Activated naive CD8-positive, alpha-beta T cell treated with anti-CD3 and anti-CD28 coated beads, Interleukin-2, amount 50 U/mL, for 16 hours (primary cell): ENCODE measurements at places on chromosomes 6 and 20.

- DNase-seq = no peak
Observed at GRCh38 chr6:113873043-113873667, 16.0 kb downstream of the MARCKS start.

DNA sequence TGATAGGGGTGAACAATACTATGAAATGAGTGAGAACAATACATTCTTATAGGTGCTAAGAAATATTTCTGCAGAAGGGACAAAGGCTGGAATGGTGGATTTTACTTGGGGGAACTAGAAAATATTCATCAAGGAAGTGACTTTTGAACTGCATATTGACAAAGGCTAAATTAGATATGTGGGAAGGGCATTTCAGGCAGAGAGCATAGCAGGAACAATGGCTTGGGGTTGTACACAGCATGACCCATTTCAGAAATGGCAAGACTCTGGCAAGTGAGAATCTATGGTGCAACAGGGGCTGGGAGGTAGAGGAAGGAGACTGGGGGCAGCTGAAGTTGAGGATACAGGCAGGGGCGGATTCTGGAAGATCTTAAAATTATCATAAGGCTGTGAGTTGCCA is 46.7 kb upstream of the KIF16B start:
- no peak for DNase-seq

- DNase-seq = no peak
Observed at GRCh38 chr6:130307752-130308361, 58.0 kb upstream of the TMEM200A start.

DNA sequence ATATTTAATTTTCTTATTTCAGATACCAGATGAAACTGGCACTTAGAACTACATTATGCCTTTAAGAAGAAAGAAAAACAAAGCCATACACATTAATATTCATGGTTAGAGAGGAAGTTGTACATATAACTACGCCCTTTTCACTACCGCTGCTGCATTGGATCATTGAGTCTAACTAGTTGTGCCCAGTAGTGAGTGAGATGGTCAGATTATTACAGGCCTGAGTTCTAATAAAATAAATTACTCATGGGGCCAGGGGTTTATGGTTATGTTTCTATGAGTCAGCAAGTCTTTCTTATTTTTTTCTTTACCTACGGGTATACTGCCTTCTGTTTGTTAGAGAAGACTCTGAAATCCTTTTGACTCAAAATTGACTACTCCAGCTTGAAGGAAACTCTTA is 11.5 kb downstream of the RIOK1 start:
- DNase-seq = no peak

DNA sequence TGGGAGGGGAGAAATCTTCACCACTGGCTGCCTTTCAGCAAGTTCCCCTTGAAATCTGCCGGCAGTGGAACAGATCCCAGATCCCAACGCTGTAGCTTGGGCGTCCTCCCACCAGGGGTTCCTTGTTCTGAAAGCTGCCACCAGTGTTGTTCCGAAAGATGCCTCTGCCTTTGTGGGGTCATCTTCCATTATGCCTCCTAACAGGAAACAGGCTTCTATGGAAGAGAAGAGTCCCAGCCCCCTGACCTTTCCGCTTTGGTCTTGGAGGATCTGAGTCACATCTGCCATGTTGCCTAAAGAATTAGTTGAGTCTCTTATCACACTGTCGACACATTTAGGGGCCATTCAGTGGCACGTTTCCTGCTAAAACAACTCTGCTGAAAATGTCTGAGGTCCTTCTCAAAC is 57.5 kb upstream of the NFATC2 start:
- DNase-seq = no peak

GRCh38 chr6:137921823-137922222 is 54.8 kb downstream of the TNFAIP3 start:
- no peak for DNase-seq

DNA sequence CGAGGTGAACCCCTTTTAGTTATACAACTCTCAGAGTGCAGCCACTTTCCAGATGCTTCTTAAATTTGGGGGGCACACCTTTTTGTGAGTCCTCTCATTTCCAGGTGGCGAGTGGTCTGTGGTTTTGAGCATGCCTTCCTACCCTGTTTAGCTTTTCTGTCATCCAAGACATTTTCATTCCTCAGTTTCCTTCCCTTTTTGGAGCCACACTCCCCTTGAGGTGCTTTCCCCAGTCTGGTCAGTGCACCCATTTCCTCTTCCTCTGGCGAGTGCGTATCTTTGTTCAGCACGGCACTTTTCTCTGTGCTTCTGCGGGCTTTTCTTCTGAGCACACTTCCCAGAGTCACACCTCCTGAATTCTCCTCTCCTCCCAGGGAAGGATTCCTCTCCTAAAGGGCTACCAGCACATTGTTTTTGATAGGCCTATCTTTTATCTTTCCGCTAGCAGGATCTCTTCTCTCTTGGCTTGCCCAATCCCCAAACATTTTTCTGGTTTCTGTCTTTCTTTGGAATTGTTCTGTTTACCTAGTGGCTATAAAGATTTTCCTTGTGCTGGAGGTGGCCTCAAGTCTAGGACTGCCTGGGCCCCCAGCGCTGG is 1.4 kb downstream of the PHF20 start:
- no peak for DNase-seq

GRCh38 chr6:12353731-12354130 is 63.6 kb downstream of the EDN1 start:
- no peak for DNase-seq

- DNase-seq = no peak
Observed at GRCh38 chr6:128663238-128663637, 142.8 kb upstream of the PTPRK start.

DNA sequence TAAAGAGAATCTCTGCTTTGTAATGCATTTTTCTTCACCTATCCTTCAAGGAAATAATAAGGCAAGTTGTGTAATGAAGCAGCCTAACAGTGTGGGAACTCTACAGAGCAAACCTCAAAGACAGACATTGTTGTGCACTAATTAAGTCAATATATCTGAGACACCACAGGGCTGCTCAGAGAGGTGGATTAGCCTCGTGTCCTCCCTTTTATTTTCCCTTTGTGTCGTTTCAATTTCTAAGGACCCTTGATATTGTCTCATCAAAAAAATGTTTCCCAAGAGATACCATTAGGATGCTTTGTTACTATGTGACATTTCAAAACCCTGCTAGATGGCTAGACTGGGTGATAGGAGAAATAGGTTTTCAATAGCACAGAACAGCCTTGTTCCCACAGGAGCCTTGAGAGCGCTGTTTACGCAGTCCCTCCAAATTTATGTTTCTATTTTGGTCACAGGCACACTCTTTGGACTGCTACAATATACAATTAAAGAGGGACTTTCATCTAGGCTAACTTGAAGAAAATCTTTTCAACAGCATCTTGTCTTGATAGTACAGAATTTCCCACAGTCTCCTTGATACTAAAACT is 23.1 kb downstream of the UBE3D start:
- no peak for DNase-seq

DNA sequence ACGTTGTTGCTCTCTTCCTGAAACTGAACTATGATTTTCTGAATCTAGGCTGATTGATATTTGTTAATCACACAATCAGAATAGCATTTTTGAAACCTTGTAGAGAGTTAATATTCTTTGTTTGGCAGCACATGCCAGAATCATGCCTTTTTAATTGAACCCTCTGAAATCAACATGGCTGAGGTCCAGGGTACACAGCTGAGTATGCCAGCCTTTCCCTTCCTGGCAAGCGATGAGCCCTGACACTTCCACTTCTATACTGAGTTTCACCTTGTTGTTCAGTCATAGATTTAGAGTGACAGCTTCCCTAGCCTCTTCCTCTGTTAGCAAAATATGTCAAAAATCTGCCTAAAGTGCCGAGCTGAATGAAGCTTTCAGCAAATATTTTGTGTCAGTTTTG is 6.8 kb downstream of the HDDC2 start:
- DNase-seq = no peak

DNA sequence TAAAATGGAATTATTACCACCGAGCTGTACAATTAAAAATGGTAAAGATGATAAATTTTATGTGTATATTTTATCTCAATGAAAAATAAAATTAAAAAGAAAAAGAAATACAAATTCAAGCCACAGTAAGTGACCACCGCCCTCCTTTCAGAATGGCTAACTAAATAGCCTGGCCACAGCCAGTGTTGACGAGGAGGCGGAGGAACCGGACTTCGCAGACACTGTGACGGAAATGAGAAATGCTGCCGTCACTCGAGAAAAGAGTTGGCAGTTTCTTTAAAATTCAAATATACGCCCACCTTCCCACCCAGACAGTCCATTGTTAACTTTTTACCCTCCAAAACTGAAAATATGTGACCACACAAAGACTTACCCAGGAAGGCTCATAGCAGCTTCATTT is 50.0 kb downstream of the FOXF2 start:
- DNase-seq = no peak

DNA sequence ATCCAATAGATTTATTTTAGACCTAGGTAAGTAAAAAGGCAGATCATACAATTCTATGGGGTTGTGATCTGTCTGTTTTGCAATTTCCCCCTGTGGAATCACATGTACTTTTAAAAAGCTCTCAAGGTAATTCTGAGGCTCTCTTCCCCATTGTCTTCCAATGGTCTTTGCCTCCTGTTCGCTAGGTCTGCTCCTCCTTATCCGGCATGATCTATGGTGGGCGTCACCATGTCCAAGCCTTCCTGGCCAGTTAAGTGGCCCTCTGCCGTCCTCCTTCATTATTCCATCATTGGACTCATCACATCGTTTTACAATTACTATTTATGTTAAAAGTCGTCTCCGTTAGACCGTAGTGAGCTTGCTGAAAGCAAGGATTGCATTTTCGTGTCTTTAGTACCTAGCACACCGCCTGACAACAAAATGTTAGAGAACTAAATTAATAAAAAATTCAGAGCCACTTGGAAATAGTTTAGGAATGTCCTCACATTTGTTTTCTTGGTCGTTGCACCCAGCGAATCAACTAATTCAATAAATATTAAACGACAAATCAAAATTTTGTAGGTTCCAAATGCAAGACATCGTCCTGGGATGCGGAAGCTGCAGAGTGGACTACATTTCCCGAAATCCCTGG is 2.2 kb upstream of the STXBP5 start:
- no peak for DNase-seq

DNA sequence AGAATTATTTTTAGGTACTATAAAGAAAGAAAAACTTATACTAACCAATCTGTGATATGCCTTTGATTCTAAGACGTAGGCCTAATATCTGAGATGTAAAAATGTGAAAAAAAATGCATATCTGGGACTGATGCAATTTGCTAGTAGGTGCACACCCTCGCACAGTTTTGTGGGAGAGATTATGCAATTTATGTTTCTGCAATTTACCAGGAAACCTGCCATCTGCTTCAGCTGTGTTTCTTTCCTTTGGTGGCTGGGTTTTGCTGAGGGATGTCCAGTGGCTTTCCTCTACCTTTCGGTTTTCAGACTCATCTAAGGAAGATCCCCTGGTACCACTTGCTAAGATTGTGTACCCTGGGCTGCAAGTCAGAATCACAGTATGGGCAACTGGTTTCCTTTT is 186.9 kb downstream of the ZFP64 start:
- no peak for DNase-seq

- peak; percentile 33 for DNase-seq
Observed at GRCh38 chr6:166244353-166245045, 63.7 kb downstream of the PRR18 start.

GRCh38 chr6:167687116-167687725 is 139.5 kb upstream of the AFDN start:
- DNase-seq = no peak

DNA sequence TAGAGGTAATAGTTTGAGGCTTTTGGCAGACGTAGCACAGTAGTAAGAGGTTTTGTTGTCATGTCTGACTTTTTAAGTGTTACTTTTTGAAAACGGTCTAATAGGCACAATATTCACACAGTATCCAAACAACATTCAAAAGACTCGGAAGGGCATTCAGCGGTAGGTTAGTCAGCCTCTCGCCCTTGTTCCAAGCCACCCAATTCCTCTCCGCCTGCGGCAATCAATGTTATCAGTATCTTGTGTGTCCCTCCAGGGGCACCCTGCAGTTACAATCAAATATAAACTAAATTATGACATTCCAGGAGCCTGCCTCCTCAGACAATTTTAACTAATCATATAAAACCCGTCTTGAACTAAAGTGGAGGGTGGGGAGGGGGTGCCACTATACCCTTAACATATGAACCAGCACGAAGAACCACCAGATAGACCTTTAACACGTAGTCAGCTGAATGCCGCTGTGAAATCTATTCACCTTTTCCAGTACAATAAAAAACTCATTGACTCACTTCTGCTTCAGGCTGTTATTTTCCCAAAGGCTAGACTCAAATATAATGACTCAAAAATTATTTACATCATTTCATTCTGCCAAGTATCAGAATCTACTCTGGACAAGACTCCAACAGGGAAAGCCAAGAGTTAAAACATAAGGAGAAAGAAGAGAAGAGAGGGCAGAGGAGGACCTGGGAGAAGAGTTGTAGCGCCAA is 1.6 kb downstream of the TENT5A start:
- no peak for DNase-seq

DNA sequence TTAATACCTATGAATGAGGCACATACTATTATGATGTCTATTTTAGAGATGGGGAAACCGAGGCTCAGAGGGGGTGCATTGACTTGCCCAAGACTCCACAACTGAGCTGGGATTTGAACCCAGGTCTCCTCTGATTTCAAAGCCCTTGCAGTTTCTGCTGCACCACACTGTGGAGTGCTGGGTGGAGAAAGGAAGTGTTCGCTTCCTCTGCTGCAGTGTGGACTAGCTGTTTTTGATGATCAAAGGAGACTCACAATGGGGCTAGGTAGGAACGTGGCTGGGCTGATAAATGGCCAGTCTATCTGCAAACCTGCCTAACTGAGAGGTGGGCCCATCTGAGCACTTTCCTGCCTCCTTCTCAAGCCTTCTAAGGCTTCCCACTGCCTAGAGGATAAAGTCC is 87.2 kb downstream of the CD40 start:
- no peak for DNase-seq

- no peak for DNase-seq
Observed at GRCh38 chr20:3560578-3560977, 89.8 kb downstream of the ATRN start.
